ENCODE measurements at places on chromosomes 5 and 9.

DNA sequence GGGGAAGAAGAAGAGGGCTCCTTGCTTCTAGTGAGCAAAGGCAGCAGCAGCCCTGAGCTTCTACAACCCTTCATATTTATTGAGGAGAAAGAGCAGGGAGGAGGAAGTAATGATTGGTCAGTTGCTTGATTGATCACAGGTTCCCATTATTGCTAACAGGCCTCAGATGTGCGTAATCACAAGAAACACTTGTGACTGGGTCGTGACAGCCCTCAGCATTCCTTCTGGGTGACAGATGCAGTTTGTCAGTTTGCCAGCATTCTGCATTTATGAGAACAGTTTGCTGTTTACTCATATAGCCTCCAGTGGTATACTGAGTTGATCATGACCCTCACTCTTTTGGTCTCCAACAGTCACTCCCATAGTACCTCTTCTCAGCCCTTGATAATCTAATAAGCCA, 111.5 kb upstream of the TNC start:
- DNase-seq = no peak

DNA sequence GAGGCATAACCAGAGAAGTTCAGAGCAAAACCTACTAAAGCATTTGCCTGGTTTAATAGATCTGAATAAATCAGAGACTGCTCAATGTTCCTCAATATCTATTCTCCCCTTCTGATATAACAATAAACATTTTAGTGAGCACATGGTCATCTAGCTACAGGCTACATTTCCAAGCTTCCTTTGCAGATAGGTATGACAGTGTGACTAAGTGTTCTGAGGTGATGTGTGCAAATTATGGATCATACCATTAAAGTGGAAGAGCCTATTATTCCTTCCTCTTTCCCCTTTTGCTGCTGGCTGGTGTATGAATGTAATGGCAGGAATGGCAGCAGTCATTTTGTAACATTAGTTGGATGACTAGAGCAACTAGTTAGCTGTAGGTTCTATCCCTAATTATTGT, 285.8 kb upstream of the RASA1 start:
- DNase-seq = no peak

- no peak for DNase-seq
These were observed 132.8 kb downstream of the CD180 start for GRCh38 chr5:67063791-67064190.

DNA sequence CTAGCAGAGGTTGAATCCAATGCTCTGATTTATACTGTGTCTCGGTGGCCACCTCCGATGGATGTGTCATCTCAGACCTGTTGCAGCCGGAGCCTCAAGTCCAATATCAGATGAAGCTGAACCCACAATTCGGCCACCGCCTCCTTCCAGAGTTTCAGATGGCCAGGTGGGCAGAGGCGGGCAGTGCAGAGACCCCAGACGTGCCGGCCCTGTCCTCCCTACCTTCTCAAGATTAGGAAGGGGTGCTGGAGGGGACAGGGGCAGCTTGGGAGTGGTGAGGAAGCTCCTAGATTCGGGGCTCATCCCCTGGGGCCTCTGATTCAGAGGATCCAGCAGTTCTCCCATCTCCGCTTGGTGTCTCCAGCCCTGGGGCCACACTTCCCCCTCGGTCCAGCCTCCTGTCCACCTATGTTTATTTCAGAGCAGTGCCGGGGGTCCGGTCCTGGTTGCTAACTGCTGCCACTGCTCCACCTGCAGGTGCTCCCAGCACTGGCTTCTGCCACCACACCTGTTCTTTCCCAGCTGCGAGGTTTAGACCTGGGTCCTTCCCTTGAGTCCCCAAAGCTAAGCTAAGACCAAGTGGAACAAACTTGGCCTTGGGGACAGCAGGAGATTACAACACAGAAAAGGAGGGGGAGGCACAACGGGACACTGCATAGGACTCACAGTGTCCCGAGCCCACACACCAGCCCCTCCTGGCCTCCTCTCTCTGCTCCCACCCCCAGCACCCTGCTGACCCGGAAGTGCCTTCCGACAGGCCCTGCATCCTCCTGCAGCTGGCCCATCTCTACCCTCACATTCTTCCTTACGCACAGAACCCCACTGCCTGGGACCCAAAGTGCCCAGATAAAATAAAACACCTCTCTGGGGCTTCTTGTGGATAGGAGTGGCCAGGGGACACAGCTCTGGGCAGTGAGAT, 81.6 kb downstream of the NTNG2 start:
- peak; percentile 28 for DNase-seq

DNA sequence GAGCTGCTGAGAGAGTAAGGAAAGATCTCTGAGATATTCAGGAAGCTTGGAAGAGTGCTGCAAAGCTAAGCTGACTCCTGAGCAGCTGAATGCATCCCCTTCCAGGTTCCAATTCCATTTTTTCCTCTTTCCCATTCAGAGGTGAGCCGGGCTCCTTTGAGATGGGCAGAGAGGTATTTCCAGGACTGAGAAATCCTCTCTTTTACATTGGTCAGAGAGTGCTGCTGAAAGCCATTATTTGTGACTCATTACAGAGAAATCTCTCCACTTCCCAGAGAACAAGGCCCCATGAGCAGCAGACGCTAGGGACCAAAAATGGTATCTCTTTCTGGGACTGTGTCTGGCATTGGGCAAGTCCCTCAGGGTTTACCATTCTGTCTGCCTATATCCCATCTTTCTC, 3.7 kb downstream of the MCTP1 start:
- DNase-seq = no peak

Data from right forelimb (tissue), 1 donor.